Activated naive CD4-positive, alpha-beta T cell (primary cell): ENCODE measurements at places on chromosomes 6 and 20.

DNA sequence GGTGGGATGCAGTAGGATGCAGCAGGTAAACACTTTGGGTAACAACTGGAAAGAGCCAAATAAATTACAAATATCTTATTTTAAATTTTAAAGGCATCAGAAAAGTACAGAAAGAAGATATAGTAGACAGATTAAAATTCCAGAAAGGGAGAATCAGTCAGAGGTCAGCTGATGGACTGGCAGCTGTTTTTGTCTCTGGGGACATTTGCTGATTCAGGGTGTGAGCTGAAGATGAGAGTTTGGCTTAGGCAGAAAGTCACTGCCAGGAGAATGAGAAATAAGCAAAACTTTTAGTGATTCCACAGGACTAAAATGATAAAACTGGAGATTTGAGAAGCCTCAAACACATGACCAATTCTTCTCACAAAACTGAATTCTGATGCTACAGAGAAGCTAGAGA lies 39.5 kb downstream of the AHI1 start:
- no peak for DNase-seq

- no peak for DNase-seq
Observed at GRCh38 chr20:31605902-31606803, 1.1 kb downstream of the ID1 start.

- no peak for DNase-seq
Observed at GRCh38 chr20:30412972-30413371, 844.5 kb upstream of the DEFB115 start.

DNA sequence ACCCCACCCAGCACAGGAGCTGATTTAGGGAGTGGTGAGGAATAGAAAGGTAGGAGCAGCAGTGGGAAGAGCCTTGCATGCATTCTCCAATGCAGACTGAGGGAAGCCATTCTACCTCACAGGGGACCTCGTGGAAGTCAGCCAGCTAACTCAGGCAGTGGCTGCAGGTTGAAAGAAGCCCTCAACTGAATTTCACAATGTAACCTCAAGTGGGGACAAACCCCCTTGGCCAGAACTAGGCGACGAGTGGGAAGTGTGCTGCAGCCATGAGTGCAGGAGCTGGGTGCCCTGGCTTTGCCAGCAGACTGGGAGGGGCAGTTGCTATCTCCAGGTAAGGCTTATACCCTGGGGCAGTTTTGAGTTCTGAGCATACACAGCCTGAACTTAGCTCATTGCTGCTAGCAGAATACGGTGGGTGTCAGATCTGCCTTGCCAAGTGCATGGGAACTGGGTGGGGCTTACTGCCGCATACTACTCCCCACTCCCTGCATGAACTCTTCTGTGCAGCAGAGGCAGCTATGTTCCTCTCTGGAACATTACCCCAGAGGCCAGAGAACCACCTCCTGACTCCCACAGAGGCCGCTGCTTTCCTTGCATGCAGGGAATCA lies 126.5 kb downstream of the CDK19 start:
- no peak for DNase-seq

GRCh38 chr6:44028789-44029310 lies 98.4 kb downstream of the MRPL14 start:
- no peak for DNase-seq

GRCh38 chr6:135372758-135373157 lies 124.8 kb downstream of the AHI1 start:
- no peak for DNase-seq

DNA sequence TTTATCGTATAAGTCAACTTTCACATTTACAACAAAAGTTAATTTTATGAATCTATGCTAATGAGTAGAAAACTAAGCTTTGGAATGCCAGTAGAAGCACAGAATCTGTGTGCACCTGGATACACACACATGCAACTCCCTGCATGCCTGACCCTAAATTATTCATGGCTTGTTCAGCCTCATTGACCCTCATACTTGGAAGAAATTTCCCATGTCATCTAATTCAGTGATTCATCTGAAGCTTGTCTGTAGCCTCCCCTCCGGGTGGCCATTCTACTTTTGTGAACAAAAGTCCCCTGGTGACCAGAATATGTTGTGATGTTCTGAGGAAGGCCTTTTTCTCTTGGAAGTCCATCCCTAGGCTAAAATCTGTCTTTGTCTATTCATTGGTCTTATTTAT lies 1078.4 kb downstream of the KIF16B start:
- DNase-seq: no peak
